ENCODE measurements at places on chromosomes 13 and 19.

DNA sequence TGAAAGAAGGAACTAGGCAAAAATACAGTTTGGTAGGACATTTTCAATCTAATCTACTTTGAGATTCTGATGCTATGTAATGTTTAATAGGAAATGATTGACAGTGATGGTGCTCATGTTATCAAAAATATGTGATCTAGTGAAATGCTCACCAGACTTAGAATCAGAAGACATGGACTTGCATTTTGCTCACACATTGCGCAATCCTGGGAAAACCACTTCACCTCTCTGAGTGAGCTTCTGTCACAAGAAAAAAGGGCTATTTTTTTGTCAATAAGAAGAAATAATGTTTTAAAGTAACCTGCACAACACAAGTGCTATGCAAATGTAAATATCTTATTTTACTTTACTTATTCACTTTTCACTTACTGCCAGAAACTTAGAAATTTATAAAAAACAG, 380.9 kb upstream of the HTR2A start:
- no peak for DNase-seq

- no peak for DNase-seq
Observed at GRCh38 chr13:48852911-48853727, 122.6 kb upstream of the FNDC3A start.

DNA sequence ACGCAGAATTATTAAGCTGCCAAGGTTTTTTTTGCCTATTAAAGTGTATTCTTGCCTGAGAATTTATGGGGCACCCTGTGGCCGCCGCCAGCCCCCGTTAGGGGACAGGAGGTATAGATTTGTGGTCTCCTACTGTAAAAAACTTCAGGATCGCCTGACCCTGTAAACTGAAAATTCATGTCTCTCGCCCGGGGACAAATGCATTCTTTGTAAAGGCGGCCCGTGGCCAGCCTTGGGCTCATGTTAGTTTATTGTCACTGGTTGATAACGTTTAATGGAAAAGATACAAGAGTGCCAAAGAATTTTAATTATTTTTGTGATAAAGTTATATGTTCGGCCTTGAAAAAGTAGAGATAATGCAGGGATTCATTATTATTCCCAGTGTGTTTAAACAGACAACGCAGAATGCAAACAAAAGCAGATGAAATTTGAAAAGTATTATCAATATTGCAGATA, 141.7 kb downstream of the URI1 start:
- DNase-seq = no peak

DNA sequence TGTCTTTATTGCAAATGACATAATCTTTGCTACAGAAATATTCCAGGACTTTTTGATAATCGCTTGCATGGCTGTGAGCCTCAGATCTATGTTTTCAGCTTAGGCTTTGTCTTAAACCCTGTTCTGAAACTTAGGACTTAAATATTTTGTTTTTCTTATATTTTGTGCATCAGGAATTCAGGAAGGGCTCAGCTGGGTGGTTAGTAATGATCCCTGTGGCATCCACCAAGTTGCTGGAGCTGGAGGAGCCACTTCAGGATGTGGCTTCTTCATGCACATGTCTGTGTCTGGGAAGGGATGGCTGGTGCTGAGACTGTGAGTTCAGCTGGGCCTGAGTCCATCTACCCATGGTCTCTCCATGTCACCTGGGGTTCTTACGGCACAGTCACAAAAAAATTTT, 48.9 kb upstream of the LRCH1 start:
- DNase-seq = no peak

GRCh38 chr13:28685114-28685513, 26.2 kb downstream of the POMP start:
- DNase-seq = no peak

- no peak for DNase-seq
Observed at GRCh38 chr19:5890099-5890498, 13.5 kb downstream of the NDUFA11 start.

DNA sequence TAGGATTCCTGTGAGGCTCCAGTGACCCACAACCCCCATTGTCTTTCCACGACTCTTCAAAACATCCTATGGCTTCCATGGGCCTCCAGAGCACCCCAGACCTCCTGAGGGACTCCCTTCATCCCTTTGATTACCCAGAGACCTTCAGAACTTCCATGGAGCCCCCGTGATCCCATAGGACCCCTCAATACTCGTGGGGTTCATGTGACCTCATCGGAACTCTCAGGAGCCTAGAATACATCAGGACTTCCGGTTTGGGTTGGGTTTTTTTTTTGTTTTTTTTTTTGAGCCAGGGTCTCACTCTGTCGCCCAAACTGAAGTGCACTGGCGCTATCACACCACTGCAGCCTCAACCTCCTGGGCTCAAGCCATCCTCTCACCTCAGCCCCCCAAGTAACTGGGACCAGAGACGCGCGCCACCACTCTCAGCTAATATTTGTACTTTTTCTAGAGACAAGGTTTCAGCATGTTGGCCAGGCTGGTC, 774 bp downstream of the ALDH16A1 start:
- no peak for DNase-seq

DNA sequence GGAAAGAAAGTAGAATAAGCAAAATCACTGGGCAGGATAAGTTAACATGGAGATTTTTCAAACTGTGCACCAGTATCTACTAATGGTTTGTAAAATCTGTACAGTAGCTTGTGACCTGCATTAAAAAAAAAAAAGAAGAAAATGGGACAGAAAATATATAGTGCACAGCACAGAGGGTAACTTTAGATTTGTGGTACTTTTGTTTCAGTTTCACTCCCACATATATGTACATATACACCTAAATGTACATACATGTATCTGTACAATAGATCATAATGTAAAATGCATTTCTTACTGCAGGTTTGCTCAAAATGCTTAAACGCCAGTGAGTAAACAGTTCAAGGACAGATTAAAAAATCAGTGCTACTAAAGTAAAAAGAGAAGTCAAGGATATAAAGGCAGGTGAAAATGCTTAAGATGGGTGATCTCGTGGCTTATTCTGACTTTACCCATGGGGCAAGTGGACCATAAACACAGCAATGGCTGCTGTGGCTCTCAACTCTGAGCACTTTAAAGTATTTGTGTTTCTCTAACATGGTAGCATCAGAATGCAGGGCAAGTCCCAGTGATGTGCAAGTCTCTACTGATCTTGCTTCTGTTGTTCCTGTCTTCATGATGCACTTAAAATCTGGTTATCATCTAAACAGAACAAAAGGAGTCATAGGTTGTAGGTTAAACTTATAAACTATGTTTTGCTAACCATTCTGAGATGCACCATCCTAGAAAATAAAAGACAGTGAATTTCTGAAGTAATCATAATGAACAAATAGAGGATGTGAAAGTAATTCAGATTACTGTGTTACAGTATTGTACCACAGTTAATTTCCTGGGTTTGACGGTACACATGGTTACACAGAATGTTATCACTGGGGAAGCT, 112.3 kb downstream of the MIPEP start:
- DNase-seq = no peak

DNA sequence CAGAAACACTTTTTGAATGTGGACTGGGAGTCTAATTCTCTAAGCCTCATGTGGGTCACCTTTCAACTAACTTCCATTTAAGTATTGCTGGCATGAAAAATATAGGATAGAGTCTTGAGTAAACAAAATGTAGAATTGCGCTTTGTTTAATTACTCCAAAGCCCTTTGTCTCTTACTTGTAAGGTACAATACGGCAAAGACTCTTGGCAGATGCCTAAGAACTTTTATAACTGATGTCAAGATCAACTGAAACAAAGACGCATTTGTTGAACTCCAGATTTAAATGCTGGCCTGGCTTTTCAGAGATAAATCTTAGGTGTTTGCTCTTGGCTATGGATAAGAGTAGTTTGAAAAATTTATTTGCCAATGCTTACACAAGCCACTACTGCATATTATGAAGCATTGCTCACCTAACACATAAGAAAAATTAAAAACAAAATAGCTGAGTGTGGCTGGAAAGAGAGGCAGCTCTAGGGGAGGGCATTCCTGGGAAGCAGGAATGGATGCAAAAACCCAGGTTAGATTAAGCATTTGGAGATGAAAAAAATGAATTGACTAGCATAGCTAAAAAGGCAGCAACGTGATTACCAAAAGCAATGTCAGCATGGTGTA, 107.3 kb upstream of the STARD13 start:
- DNase-seq = no peak

DNA sequence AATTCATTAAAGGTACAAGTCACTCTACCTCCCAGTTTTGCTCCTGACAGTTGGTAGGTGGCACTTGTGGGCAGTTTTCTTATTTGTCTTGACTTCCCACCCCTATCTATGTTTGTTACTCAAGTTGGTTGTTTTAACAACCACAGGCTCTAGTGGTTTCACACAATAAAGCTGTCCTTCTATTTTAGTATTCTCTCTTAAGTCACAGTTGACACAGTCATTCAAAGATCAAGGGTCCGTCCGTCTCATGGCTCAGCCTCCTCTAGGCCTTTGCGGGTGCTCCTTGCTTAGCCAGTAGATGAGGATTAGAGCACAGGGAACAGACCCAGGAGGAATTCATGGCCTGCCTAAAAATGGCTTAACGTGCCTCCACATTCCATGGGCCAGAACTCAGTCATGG, 573.7 kb downstream of the IRS2 start:
- no peak for DNase-seq

DNA sequence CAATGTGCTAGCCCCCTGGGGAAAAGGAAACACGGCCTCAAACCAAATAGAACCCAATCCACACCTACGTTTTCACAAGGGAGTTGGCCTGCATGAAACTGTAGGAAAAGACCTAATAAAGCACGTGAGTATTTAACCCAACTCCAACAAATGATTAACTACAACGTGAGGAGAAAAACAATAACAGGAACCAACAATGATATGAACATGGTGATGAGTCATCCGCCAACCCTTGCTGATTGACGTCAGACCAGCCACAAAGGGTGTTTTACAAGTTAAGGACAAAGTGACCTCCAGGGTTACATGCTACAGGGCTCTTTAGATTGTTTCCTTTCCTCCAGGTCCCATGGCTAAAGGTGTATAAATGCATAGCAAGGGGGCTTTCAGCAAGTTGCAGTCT, 460.5 kb downstream of the COG6 start:
- DNase-seq = no peak

GRCh38 chr19:49755956-49756355, 7.2 kb downstream of the TSKS start:
- no peak for DNase-seq

DNA sequence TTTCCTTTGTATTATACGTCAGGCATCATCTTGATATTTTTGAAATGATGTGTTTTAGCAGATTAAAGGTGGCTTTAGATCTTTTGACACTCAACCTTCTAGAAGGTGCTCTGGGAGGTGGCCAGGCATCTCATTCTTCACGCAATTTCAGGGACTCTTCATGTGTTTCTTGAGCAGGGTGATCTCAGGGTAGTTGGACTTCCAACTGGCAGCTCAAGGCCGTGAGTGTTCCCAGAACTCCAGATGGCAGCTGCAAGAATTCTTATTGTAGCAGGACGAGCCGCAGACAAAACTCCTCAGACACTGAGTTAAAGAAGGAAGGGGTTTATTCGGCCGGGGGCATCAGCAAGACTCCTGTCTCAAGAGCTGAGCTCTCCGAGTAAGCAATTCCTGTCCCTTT, 82.5 kb upstream of the UBAC2 start:
- no peak for DNase-seq

DNA sequence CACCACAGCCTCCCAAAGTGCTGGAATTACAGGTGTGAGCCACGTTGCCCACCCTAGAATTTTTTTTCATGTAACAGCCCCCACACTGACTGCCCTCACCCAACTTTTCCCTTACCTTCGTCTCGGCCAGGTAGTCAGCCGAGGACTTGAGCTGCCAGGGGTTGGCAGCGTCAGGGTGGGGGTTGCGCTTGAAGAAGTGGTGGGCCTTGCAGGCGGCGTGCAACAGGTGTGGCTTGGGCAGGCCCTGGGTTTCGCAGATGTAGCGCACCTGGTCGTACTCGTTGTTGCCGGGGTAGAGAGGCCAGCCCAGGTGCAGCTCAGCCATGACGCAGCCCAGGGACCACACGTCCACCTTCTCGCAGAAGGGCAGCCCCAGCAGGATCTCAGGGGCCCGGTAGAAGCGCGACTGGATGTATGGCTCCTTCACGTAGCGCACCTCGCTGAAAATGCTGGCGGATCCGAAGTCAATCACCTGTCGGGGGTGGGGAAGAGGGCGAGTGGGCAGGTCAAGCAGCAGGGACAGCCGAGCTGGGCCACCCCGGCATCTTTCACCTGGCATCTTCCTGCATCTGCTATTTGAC, 6.2 kb downstream of the HIPK4 start:
- no peak for DNase-seq

GRCh38 chr13:22662771-22663170, 518.0 kb upstream of the SGCG start:
- no peak for DNase-seq

GRCh38 chr13:60509601-60510386, 112.8 kb downstream of the TDRD3 start:
- DNase-seq = no peak

DNA sequence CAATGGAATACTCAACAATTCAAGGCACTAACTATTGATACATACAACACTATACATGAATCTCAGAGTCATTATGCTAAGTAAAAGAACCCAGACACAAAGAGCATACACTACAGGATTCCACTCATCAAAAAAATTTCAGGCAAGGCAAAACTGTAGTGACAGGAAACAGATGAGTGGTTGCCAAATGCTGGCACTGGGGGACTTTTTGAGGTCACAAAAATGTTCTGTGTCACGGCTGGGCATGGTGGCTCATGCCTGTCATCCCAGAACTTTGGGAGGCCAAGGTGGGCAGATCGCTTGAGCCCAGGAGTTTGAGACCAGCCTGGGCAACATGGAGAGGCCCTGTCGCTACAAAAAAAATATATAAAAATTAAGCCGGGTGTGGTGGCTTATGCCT, 129.4 kb downstream of the KL start:
- DNase-seq = no peak

DNA sequence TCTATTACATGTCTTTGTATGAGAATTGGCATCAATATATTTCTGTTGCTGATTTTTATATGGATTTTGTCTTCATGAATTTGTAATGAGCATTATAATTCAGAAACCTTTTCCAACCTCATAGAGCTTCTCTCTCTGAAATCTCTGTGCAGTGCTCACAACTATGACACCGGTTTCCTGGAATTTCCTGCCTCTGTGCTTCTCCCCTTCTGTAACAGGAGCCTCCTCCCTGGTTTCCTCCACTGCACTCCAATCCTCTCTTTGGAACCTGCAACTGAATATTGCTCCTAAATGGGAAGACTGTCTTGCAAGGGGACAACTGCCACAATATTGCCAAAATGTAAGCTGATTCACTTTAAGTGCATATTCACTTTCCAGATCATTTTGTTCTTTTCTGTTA, 1147.9 kb downstream of the UQCRFS1 start:
- no peak for DNase-seq

DNA sequence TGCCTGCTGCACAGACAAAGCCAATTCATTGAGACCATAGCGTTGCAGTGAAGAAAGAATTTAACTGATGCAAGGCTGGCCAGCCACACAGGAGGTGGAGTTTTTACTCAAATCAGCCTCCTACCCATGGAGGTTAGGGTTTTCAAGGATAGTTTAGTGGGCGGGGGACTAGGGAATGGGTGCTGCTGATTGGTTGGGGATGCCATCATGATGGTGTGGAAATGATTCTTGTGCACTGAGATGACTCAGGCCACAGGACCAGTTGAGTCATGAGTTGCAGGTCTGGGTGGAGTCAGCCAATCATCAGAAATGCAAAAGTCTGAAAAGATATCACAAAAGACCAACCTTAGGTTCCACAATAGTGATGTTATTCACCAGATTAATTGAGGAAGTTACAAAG, 359.6 kb downstream of the FOXO1 start:
- DNase-seq = no peak

- no peak for DNase-seq
Observed at GRCh38 chr13:104198801-104199200, 1132.6 kb upstream of the SLC10A2 start.

All from NCI-H2107 (cell line).